Upper lobe of right lung (tissue), 1 donor: ENCODE measurements at places on chromosomes 11 and 22.

- DNase-seq, result no peak
Measured at GRCh38 chr11:8204596-8204995, 35.8 kb upstream of the RIC3 start.

DNA sequence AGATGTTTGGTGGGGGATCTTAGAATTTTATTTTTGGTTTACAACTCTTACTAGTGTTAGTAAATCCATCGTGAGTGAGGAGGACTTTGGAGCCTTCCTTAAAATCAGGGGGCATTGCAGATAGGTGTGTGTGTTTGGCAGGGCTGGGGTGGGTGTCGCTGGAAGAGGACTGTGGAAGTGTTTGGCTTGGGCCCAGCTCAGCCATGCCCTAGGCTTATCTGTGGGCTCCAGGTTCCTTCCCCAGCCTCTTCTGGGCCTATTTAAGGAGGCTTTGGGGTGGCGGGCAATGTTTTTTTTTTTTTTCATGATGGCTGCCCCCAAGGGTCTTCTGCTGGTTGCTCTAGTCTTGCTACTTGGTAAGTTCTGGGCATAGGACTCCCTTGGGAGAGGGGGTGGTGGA is 22.1 kb downstream of the MTFP1 start:
- DNase-seq, result no peak

GRCh38 chr11:120318906-120319305 is 6.2 kb upstream of the TLCD5 start:
- no peak for DNase-seq

- DNase-seq, result no peak
Measured at GRCh38 chr11:95344932-95345642, 114.1 kb upstream of the SESN3 start.

DNA sequence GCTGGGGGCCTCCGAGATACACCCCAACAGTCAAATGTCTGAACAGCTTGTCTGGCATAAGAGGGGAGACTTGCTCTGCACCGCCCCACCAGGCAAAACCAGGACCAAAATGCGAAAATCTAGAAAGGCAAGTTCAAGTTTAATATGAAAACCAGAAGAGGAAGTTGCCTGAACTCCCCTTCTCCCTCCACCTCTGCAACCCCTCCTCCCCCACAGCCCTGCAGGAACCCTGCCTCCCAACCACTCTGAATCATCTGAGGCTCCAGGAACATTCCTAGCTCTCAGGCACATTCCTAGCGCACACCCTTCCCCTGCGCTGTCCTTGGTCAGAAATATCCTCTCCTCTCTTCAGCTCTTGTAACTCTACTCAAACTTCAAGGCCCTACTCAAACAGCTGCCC is 36.7 kb downstream of the ISX start:
- no peak for DNase-seq

- peak; percentile 69 for DNase-seq
Measured at GRCh38 chr22:27801202-27801615, 347 bp downstream of the MN1 start.

- peak; percentile 62 for DNase-seq
Measured at GRCh38 chr22:49999946-50000586, 12.5 kb downstream of the IL17REL start.

GRCh38 chr22:49613511-49614270 is 214.0 kb downstream of the BRD1 start:
- peak; percentile 41 for DNase-seq

DNA sequence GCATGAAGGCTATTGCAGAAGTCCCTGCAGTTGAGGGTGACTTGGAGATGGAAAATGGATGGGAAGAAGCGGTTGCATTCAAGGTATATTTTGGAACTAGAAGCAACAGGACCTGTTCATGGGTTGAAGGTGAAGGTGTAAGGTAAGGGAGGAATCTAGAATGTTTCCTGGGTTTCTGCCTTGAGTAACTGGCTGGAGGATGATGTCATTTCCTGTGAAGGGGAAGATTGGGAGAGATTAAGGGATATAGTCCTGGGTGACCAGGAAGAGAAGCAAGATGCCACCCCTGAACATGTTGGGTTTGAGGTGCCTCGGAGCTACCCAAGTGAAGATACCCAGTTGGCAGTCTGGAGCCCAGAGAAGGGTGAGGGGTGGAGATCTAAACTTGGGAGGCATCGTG is 12.1 kb upstream of the MOGAT2 start:
- no peak for DNase-seq

DNA sequence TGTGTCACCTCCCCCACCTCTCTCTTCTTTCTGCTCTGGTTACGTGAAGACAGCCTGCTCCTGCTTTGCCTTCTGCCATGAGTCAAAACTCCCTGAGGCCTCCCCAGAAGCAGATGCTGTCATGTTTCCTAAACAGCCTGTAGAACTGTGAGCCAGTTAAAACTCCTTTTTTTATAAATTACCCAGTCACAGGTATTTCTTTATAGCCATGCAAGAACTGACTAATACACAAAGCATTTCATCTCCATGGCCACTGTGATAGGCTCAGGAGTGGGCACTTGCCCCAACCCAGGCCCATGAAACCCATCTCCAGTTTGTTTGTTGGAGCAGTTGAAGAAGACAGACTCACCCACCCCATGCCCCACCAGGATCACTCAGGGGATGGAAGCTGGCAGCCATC is 253.3 kb upstream of the ISX start:
- DNase-seq, result no peak

GRCh38 chr11:62930157-62930556 is 9.0 kb upstream of the CHRM1 start:
- peak; percentile 32 for DNase-seq
